Astrocyte of the spinal cord (primary cell): ENCODE measurements at places on chromosomes 6 and 20.

GRCh38 chr6:7073821-7074525, 33.8 kb upstream of the RREB1 start:
- no peak for DNase-seq

- DNase-seq, result no peak
Observed at GRCh38 chr20:25229486-25230165, 18.3 kb upstream of the PYGB start.

DNA sequence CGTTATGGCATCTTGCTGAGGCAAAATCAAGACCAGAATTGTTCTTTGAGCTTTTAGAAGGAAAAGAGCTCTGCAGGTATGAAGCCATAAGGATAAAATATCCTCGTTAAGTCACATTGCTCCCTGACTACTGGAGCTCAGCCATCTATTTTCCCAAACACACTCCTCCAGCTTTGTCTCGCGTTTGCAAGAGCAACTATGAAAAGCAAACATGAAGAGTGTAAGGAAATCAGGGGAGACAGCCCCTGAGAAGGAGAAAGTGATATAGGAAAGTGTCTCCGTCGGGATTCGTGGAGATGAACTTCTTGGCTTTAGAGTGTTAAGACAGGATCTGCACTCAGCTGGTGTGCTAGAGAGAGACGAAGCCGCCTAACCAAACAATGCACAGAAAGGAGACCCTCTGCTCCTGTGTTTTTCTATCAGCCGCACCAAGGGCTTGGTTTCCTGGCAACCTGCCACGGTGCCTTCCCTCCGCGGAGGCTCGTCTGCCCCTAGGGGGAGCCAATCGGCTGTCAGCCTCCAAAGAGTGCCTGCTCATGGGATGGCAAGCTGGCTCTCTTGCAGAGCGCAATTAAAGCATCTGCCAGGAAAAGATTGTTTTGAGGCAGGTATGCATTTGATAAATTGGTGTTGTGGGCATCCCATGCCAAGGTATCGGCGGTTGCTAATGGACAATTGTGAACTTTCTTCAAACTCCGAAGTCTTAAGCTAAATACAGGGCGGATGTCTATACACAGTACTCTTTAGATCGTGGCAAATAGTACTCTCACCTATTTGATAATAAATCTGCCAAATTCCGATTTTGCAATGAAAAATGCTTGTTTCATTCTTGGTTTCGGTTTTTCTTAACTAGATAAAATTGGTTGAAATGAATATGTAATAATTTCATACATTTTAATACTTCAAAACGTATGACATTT, 603.2 kb downstream of the RNF144B start:
- DNase-seq, result peak; percentile 46

- DNase-seq, result no peak
Observed at GRCh38 chr6:106413016-106413415, 52.5 kb downstream of the CRYBG1 start.

DNA sequence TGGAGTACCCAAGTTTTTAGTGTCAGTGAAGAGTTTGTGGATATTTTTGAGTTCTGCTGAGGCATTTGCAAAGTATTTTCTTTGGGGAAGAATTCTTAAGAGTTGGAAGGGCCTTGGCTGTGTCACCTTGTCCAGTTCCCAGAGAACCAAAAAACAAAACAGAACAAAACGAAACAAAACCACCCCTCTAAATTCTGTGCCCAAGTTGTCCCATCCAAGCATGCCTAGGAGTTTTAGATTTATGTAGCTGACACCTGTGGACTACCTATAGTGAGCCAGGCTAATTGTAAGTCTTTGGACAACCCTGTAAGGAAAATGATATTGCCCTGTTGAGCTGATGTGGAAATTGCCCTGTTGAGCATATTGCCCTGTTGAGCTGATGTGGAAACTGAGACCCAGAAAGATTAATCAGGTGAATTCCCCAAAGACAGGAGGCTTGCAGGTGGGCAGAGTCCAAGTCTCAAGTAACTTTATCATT, 1.0 kb upstream of the ECI2 start:
- DNase-seq, result no peak

DNA sequence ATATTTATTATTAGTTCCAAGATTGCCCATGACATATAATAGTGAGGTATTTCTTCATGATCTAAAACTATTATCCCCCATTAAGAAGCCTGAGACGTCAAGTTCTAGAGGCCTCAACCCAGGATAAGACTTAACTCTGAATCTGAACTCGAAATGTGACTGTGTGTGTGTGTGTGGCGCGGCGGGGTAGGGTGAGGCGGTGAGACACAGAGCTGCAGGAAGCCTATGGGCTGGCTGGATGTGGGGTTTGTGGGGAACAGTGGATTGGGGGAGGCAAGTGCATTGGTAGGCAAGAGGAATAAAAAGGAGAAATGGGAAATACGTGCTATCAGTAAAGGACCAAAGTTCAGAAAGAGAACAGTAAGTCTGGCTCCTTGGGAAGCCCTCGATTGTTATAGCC, 66.5 kb upstream of the RNF146 start:
- no peak for DNase-seq
